Stimulated activated naive CD8-positive, alpha-beta T cell treated with anti-CD3 and anti-CD28 coated beads, Interleukin-15, amount 100 ng/mL, for 72 hours (primary cell): ENCODE measurements at places on chromosomes 3 and 15.

DNA sequence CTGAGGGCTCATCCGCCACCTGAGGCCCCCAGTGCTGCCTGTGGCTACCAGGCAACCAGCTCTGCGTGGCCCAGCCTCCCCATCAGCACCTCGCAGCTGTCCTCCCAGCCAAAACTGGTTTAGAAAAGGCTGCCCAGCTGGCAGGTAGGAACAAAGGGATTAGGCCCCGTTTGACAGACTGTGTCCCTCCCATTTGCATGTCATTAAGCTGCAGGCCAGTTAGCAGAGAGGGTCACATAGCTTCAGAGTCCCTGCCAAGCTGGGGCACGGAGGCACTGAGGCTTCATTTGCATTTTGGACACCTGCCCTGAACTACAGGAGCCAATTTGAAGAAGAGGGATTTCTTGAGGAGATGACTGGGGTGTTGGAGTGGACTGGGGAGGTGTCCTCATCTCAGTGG is 177.9 kb downstream of the TLE3 start:
- no peak for DNase-seq

GRCh38 chr3:118761291-118761606 is 273.4 kb downstream of the IGSF11 start:
- no peak for DNase-seq

- no peak for DNase-seq
These were observed 169.0 kb upstream of the BCL6 start for GRCh38 chr3:187914231-187914630.

DNA sequence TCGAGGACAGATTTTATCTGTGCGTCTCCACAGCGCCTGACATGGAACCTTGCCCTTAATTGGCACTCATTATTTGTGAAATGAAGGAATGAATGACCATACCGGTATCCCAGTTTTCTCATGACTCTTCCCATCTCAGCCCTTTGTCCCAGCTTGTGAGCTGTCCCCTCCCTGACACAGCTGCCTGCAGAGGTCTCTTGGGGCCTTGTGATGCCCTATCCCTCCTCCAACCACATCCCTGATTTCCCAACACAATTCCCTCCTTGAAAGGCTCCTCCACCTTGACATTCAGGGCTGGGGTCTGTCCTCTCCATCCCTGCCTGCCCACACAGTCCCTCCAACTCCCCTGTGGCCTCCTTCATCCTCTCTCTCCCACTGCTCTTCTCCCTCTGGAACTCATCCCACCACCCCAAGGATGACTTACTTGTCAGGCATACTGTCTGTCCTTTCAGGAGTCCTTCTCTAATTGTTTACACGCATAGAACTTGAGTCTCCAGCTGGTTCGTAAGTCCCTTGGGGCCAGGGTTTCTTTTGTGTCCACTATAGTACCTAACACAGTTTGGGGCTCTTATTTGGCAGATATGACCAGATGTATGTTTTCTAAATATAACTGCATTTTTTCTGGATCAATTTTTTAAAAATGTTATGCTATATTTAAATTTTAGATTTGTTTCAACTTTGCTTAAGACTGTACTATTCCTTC is 35.6 kb upstream of the FILIP1L start:
- no peak for DNase-seq

DNA sequence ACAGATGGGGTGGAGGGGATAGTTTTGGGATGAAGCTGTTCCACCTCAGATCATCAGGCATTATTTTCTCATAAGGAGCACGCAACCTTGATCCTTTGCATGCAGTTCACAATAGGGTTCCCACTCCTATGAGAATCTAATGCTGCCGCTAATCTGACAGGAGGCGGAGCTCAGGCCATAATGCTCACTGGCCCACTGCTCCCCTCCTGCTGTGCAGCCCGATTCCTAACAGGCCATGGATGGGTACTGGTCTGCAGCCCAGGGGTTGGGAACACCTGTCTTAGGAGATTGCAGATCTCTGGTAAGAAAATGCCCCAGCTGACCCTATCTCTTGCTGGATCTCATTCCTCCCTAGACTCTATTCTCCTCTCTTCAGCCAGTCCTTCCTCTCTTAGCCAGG is 6.8 kb downstream of the CSTA start:
- no peak for DNase-seq

DNA sequence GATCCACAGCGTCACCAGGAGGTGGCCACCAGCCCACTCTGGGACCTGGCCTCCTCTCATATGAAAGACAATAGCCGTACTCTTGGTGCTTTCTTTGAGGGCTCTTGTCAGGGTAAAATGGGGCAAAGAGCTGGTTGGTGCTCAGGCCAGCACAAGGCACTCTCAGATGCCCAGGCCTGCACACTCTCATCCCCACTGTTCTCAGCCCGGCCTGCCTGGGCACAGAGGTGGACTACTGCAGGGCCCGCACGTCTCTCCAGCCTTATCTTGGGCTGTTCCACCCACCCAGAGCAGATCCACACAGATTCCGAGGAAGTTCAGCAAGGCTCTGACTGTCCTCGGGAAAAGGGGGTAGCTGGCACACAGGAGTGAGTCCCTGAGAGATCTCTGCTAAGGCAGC is 122.8 kb upstream of the PRR20G start:
- DNase-seq, result no peak
